ENCODE measurements at places on chromosomes 5 and 9. TPM values are rescaled to one million over a fixed set of nuclear protein-coding genes. Genes with fewer than 3 reads are reported as not detected.

TAF11L7 gene
- total RNA-seq = not detected

- no peak for DNase-seq
Measured at GRCh38 chr5:30620481-30621085, 572.9 kb upstream of the CDH6 start.

DNA sequence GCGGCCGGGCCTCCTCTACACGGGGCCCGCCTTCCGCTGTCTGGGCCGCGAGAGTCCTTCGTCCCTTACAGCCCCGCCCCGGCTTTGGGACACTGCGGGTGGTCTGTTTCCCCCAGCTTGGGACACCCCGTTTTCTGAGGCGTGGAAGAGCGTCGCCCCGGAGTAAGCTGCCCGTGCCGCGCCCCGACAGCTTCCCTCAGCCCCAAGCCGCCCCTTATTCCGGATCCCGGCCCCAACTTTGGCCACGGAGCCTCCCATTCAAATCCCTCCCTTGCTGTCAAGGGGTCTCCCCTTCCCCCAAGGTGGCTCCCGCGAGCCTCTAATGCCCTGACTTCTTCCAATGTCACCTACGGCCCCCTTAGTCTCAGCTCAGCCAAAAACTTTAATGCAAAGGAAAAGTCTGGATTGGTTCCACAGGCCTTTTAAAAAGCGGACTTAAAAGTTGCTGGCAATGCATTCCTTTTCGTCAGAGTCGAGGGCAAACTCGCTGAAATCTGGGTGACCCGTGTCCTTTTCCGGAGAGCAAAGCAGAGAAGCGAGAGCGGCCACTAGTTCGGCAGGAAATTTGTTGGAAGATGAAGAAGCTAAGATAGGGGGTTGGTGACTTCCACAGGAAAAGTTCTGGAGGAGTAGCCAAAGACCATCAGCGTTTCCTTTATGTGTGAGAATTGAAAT lies 19.8 kb downstream of the EXOSC2 start:
- DNase-seq = no peak

DNA sequence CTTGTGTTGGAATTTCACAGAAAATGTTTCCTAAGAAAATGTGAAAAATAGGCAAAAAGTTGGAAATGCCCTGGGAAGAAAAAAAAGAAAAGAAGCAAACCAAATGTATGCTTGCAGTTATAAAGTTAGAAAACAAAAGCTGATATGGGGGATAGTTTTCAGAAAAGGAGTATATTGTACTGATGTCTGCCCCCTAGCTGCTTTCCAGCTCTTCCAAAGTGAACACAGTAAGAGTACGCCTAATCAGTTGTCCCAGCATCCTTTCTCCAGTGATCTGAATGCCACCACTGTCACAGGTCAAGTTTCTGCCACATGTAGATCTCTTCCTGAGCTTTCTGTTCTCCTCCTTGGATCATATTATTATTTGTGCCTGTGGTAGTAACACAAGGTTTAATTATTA lies 5.8 kb downstream of the TYRP1 start:
- DNase-seq = no peak

DNA sequence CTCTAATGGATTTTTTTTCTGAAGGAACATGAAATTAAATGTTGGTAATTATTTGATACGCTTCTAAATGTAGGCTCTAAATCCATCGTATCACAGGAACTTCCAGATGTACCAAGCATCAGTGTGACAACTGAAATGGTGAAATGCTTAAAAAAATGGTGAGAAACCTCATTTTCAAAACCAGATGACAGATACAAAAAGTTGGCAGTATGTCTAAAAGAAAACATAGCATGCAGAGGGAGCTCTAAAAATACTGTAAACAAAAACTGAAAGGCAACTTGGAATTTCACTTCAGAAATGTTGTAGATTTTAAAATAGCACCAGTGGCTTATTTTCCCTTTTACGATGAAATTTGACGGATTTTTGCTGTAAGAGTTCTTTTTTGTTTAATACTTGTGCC lies 1043.6 kb upstream of the WWC1 start:
- no peak for DNase-seq

GRCh38 chr9:34413231-34413852 lies 36.6 kb upstream of the MYORG start:
- DNase-seq = no peak

Measured in foreskin keratinocyte (primary cell).